SHP77 treated with DMSO at 0.1 percent for 48 hours (cell line): ENCODE measurements at places on chromosomes 13 and 19.

DNA sequence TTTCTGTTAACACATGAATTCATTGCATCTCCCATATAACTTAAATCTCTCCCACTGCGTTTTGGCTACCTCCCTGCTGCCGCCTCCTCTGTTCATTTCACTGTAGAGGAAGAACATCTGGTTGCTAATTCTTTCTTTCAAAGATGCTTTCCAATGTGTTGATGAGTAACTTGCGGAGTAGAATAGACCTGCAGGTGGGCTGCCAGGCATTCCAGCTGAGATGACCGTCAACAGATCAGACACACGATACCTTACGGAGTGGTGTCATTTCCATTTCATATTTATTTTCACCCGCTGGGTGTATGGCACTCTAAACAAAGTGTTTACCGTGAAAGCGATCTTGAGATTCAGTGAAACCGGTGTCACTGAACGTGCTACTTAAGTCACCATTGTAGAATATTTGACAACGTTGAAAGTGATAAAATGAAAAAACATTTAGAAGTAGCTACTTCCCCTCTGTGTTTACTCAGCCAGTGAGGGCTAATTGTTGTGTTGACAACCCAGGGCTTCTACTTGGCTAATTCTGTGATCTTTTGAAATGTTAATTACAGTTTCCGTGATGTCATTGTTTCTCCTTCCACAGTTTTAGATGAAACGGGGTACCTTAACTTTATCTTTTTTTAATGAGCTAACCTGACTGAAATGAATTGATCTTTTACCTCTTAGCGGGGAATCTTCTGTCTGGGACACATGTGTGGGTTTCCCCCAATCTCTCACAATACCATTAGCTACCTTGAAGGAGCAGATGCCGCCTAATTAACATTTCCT is 228.5 kb upstream of the ARGLU1 start:
- DNase-seq = no peak

DNA sequence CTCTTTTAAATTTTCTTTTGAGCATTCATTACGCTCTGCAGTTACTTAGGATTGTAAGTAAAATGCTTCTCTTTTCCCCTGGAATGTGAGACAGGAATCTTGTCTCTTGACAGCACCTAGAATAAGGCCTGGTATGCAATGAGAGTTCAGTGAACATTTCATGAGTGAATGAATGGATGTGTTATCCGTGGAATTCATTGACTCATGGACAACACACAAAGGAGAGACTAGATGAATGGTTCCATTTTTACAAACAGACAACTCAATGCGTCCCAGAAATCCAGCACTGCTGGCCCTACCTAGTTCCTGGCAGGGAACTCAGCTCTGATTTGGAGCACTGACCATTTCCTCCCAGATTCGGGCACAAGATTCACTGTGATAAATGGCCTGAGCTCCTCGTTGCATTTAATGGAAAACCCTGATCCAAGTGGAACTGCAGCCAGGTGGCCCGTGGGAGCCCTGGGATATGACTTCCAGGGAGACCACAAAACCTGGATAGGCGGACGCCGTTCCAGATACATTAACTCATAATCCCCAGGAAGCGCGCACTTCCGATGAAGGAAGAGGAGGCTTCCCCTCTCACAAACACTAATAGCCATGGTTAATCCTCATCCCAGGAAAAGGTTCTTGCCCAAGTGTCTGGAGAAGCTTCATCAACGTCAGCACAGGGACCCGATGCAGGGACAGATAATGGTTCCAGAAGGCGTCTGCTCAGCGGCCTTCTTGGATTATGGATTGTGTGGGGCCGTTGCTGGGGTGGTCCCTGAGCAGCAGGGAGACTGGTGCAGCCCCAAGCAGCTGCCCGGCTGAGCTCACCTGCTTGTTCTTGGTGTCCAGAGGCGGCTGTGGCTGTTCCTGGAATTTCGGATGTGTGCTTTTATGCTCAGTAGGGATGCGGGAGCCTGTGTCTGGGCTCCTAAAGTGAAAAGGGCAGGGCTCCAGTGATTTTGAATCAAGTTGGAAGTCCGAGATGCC is 211.1 kb upstream of the TSHZ3 start:
- no peak for DNase-seq

GRCh38 chr19:17266589-17266974 is 661 bp upstream of the BABAM1 start:
- DNase-seq = no peak

- no peak for DNase-seq
These were observed 90.0 kb downstream of the OXGR1 start for GRCh38 chr13:96904232-96904631.

GRCh38 chr19:8137425-8137824 is 12.0 kb downstream of the FBN3 start:
- DNase-seq = no peak

DNA sequence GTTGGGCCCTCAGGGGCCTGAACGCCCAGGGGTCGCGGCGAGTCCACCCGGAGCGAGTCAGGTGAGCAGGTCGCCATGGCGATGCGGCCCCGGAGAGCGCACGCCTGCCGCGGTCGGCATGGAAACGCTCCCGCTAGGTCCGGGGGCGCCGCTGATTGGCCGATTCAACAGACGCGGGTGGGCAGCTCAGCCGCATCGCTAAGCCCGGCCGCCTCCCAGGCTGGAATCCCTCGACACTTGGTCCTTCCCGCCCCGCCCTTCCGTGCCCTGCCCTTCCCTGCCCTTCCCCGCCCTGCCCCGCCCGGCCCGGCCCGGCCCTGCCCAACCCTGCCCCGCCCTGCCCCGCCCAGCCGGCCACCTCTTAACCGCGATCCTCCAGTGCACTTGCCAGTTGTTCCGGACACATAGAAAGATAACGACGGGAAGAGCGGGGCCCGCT is at the start of gene CCNA1:
Gene CCNA1, plus strand, starts transcription at position 390 of the 439 bp plus-strand sequence. CDS start 562 bp downstream, outside the sequence.
- DNase-seq = peak; percentile 79

DNA sequence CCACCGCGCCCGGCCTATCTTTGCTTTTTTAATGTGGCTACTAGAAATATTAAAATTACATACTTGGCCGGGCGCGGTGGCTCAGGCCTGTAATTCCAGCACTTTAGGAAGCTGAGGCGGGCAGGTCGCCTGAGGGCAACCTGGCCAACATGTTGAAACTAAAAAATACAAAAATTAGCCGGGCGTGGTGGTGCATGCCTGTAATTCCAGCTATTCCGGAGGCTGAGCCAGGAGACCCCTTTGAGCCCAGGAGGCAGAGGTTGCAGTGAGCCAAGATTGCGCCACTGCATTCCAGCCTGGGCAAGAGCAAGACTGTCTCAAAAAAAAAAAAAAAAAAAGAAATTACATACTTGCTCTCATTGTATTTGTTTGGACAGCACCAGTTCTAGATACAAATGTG is 34.8 kb upstream of the DPRX start:
- no peak for DNase-seq

GRCh38 chr13:80400164-80400864 is 59.4 kb upstream of the SPRY2 start:
- no peak for DNase-seq

DNA sequence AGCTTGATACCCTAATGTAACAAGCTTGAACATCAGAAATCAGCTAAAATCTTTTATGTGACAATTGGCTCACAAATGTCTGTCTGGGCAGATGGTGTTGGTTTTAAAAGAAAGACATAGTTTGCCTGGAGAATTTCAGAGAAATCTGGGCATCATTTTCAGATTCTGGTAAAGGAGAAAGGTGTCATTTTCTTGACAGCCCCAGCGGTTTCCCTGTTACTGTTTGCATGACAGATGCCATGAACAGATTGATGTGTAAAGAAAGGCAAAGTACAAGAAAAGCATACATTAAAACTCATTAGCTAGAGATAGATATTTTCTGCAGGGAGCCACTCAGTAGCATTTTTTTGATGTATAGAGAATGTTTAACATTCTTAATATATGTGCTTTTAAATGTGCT is 987.9 kb downstream of the OLFM4 start:
- no peak for DNase-seq

- no peak for DNase-seq
These were observed 53.3 kb downstream of the STK24 start for GRCh38 chr13:98523455-98524102.

GRCh38 chr13:85277748-85278147 is 521.5 kb downstream of the SLITRK6 start:
- DNase-seq = no peak

DNA sequence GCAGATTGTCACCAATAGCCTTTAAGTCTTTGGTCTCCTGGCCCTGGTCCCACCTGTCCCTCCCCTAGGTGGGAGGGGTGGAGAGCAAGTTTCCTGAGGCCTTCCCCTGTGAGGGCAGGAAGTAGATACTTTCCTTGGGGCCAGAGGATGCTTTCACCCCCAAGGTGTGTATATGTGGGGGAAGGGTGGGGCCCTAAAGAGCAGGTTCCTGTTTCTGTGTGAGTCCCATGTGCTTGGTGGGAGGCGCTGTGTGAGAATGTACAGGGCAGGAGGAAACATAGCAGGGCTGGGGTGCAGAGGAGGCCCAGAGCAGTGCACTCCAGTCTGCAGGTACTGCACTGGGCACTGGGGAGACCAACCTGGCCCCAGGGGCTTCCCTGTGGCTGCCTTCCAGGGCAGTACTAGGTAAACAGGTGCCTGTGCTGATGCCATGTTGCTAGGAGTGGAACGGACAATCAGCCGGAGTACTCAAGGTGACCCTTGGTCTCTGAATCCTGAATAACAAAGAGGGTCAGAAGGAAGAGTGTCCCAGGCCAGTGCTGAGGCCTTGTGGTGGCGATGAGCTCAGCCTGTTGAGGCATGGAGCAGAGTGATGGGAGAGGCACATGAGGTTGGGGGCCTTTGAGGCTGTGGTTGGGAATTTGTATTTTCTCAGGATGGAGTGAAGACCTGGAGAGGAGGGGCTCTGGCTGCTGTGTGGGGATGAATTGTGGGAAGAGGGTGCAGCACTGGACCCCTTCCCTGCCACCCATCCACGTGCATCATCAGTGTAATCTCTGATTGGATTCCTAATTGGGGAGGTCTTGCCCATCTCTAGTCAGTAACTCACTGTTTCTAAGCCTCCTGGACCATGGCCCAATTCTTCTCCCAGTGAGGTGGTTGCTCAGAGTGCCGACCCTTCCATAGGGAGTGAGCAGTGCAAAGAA is 5.1 kb downstream of the EGLN2 start:
- no peak for DNase-seq

DNA sequence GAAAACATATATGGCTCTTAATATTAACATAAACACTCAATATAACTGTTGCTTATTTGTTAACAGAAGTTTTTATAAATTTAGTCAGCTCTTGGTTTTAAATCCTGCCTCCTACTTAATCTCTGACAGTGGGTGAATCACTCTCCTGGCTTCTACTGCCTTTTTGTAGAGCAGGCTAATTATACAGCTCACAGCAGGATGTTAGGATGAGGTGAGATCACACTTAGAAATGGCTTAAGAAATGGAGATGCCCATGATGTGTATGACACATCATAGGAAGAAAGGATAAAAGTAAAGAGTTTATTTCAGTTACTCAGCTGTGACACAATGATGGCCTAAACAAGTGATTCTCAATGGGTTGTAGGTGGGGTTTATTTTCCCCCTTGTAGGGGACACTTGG is 345.6 kb downstream of the SPRY2 start:
- no peak for DNase-seq

- no peak for DNase-seq
These were observed 155.5 kb upstream of the VSTM2B start for GRCh38 chr19:29370276-29370675.

- no peak for DNase-seq
These were observed 28.3 kb downstream of the DEDD2 start for GRCh38 chr19:42189133-42189532.

DNA sequence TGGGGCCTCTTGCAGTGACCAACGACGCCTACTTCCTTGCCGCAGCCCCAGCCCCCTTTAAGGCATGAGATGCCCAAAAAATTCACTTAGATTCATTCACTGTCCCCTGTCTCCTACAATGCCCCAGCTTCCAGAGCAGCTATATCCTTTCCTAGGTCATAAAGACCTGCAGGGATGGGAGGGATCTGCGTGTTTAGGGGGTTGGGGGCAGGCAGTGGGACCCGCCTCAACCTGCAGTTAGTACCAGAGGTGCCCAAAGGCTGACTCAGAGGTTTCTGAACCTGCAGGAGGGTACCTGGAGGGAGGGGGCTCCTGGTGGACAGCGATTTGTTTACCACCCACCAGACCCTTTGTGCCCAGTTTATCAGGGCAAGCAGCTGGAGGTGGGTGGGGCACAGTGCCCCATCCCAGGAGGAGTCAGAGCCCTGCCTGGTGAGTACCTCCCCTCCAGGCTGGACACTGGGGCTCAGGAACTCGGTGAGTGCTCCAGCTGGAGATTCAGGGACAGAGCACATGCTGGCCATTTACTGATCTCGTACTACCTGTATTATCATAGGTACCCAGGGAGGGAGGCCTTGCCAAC is 10.1 kb downstream of the RPS28 start:
- DNase-seq = no peak

GRCh38 chr13:83333614-83334388 is 548.5 kb downstream of the SLITRK1 start:
- no peak for DNase-seq

- DNase-seq = no peak
These were observed 89.1 kb downstream of the WASF3 start for GRCh38 chr13:26646603-26647002.
